ENCODE measurements at places on chromosomes 7 and 10.

DNA sequence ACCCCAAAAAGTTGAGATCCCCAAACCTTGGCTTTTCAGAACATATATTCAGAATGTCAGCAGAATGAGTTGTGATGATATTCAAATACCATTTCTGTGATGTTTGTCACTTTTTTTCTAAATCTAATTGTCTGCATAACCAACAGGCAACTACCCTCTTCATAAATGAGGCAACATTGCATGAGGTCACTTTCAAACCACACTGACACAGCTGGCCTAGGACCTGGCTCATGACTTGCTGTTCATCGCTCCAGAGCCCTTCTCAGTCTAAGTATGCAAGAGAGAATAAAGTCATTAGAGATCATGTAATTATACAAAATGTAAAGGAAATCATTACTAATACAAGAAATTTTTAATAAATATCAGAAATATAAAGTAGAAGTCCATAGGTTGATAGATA, 681.9 kb downstream of the GRM8 start:
- DNase-seq: no peak

DNA sequence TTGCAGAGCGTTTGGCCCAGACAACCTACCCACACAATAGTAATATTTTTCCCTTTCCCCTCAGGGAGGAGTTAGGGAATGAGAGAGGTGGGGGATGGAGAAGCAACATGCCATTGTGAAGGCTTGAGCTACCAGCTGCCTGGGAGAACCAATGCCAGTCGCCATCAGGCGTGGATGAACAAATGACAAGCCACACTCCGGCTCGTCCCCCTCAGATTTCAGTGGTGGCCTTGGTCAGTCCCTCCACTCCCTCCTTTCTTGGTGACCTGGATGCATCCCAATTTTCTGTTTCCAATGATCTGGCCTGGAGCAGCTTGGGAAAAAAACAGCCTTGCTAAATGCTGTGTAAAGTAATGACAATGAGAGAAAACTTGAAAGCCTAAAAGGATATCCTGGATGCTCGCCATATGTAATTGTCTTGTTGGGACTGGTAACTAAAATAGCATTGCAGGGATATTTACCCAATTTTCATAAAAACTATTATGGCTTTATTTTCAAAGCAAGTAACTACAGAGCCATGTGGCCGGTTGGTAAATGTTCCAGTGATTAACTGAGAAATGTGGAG, 110.7 kb downstream of the ICA1 start:
- peak; percentile 3 for DNase-seq

DNA sequence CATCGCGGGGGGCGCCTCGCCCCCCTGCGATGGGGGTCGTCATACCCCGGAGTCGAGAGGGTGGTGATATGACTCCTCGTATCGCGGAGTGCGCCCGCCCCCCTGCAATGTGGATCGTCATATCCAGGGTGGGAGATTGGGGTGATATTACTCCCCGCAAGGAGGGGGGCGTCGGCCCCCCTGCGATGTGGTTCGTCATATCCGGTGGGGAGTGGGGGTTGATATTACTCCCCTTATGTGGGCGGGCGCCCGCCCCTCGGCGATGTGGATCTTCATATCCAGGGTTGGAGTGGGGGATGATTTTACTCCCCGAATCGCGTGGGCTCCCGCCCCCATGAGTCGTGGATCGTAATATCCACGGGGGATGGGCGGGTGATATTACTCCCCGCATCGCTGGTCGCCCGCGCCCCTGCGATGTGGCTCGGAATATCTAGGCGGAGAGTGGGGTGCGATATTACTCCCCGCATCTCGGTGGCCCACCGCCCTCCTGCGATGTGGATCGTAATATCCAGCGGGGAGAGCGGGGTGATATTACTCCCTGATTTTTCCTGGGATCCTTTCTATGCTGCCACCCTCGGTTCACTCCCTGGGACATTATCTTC, 36.9 kb downstream of the MEIG1 start:
- no peak for DNase-seq

DNA sequence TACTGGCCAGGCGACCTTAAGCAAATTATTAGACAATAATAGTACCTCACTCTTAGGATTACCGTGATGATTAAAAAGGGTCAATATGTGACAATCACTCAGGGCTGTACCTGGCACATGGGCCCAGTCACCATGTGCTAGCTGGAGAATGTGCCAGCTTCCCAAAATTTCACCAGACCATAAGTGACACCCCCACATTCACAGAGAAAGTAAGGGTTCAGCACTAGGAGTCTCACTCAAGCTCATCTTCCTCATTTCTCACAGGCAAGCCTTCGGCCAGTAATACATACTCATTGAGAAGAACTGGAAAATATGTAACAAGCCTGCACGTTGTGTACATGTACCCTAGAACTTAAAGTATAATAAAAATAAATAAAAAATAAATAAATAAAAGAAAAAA, 22.4 kb upstream of the C10orf71 start:
- no peak for DNase-seq

DNA sequence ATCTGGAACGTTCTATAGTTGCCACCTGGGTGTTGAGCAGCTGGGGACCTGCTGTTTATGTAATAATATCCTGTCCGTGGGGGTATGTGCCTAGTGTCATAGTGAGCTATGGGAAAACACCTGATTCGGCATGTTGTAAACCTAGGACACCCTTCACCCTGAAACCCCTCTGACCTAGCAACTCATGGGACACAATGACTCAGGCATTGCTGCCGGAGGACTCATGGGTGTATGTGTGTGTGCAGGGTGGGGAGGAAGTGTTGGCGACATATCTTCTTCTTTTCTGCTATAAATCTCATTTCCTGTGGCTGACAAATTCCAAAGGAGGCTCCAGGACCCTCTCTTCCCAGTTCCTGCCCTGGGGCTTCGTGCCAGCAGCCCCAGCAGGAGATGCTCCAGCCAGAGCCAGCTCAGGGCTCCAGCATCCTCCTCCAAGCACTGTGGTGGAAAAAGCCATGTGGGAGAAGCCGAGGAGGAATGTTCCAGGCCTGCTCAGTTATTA, 77.0 kb upstream of the PODXL start:
- no peak for DNase-seq

DNA sequence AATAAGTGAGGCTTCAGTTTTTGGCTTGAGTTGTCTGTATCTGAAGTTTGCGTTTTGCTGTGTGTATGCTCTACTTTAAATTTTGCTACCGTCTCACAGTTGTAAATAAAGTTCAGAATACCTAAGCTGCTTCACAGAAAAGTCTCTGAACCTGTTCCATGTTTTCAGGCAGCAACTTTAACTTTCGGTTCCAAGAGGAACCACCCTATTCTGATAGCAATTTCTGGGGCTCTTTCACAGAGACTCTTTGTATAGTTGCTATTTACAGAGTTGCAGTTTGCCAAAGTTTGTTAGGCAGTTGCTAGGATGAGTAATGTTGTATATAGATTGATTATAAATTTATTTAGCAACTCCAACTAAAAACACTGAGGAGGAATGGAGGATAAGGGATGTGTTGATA, 5.7 kb downstream of the FAM221A start:
- no peak for DNase-seq

DNA sequence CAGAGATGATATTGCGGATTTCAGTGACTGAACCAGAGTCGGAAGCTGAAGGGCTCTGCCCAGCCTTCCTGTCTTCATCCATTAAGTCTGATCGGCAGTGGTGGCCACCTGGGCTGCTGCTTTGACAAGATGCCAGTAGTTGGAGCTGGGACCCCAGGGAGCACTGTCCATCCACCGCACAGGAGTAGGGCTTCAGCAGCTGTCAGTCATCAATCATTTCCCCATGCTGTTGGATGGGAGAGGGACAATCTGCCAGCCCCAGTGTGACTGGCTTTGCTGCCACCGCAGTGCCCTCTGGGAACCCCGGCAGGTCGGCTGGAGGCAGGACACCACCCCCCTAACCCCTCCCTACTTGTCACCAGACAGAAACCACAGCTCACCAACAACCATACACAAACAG, 23.0 kb upstream of the GPR146 start:
- no peak for DNase-seq

GRCh38 chr7:97116308-97116707, 1.2 kb upstream of the SDHAF3 start:
- no peak for DNase-seq

- no peak for DNase-seq
Measured at GRCh38 chr10:74033702-74034101, 35.8 kb downstream of the VCL start.

DNA sequence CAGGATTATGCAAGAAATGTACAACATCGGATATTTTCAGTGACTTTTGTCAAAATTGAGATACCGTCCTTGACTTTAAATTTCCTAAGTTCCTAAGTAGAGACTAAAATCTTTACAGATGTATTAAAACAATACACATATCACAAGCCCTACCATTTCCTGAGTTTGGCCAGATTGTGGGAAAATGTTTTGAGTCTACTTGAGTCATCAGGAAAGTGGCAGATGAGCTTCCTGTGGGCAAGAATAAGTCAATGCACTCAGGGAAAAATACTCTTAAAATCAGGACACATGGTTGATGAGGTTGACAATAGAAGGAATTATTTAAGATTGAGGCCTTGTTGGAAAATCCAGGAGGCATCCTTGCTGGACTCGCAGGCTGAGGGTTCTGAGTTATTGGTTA, 162.5 kb downstream of the SNX10 start:
- no peak for DNase-seq

GRCh38 chr10:101759309-101760247, 16.3 kb downstream of the FGF8 start:
- DNase-seq: no peak

DNA sequence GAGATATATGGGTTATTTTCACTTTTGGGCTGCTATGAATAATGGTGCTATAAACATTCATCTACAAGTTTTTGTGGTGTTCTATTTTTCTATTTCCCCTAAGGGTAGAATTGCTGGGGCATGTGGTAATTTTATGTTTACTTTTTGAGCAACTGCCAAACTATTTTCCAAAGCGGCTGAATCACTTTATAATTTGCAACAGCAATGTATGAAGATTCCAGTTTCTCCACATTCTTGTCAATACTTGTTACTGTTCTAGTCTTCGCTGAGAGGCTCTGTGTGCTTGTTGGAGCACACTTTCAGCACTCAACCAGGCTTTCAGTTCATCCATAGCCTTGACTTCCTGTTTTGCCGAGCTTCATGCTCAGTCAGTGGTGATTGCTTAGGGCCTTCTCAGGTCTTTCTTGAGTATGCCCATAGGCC, 39.0 kb downstream of the ADK start:
- no peak for DNase-seq

DNA sequence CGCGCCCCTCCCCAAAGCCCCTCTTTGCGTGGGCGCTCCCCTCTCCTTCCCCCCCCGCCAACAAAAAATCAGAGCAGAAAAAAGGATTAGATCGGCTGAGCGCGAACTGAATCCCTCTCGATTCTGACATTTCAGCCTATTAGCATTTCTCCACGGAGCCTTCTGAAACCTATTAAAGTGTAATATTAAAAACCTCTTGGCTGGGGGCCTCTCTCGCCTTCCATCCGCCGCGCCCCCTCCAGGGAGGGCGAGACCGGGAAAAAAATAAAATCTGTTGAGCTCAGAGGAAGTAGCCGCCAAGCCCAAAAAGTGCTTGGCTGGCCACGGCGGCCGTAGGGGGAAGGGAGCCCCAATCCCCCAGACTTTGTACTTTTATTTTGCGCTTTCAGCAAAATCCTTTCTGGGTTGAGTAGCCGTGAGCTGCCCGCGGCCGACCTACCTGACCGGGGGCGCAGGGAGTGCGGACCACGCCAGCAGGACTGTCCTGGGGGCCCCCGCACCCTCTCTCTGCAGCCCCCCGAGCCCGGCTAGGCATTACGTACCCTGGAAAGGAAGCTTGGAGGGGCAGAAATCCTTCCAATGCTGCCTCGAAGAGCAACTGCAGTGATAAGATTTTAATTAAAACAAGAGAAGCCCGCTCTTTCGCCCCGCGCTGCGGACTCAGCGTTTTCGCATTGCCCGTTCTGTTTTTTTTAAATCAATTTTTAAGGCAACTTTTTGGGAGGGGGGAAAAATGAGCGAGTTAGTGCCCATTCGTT, 1.3 kb upstream of the TNRC18 start:
- DNase-seq: no peak

DNA sequence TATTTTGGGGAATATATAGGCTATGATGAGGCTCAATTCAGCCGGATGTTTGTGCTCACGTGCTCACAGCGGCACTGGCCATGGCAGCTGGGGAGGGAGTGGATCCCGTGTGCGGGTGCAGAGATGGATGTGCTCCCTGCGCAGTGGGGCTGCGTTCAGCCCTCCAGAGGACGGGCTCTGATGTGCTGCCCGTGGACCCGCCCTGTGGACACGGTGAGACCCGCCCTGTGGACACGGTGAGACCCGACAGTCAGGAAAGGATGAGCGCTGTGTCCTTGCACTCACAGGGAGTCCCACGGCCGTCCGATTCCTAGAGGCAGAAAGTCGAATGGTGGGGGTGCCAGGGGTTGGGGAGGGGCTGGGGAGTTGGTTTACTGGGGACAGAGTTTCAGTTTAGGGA, 89.0 kb downstream of the DNAJB6 start:
- DNase-seq: no peak

DNA sequence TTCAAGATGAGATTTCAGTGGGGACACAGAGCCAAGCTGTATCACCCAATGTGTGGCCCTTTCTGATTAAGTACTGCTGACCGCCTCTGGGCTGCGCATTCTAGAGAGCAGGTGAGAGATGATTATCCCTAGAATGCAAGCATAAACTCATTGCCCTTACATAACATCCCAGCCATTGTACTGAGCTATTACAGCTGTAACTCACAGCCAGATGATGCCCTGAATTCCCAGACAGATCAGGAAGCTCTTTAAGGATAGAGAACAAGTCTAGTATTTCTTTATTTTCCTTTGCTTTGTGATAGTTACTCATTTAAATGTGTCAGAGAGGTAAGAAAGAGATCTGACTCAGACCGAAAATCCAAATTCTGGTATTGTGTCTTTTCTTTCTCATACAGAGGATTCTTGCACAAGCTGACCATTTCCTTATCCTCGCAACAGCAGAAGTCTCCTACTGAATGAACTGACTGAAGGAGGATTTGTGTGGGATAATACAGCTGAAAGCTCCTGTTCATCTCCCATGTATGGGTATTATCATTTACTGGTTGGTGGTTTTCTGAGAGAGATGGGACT, 58.4 kb downstream of the ZNF22 start:
- no peak for DNase-seq

GRCh38 chr10:95290461-95291364, at the start of gene PDLIM1:
Gene PDLIM1 (minus strand): TSS chr10:95291003. CDS start chr10:95290915, 88 bp downstream.
- DNase-seq: peak; percentile 18

GRCh38 chr7:36787933-36788378, 63.7 kb upstream of the AOAH start:
- no peak for DNase-seq
